ENCODE measurements at places on chromosomes 16 and 17.
A peak's percentile ranks its signal among the peaks of the same experiment; 100 is the strongest.

DNA sequence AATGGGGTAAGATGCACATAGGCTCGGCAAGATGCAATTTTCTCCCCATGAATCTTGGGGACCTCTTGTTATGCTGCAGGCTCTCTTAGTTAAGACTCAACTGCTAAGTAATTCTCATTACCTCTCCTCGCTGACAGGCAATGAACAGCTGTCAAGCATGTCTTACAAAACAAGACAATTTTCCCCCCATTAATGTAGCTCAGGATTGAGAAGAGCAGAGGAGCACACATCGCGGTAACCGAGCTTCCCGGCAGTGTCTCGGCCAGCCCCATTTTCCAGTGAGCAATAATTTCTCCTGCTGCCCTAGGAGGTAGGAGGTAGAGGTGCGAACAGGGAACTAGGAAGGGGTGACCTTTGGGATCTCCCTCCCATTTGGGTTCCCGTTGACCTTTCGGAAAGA is 272.1 kb downstream of the HAPSTR1 start:
- DNase-seq, result no peak
- no peak overlapping the region for H3K4me3 ChIP-seq

DNA sequence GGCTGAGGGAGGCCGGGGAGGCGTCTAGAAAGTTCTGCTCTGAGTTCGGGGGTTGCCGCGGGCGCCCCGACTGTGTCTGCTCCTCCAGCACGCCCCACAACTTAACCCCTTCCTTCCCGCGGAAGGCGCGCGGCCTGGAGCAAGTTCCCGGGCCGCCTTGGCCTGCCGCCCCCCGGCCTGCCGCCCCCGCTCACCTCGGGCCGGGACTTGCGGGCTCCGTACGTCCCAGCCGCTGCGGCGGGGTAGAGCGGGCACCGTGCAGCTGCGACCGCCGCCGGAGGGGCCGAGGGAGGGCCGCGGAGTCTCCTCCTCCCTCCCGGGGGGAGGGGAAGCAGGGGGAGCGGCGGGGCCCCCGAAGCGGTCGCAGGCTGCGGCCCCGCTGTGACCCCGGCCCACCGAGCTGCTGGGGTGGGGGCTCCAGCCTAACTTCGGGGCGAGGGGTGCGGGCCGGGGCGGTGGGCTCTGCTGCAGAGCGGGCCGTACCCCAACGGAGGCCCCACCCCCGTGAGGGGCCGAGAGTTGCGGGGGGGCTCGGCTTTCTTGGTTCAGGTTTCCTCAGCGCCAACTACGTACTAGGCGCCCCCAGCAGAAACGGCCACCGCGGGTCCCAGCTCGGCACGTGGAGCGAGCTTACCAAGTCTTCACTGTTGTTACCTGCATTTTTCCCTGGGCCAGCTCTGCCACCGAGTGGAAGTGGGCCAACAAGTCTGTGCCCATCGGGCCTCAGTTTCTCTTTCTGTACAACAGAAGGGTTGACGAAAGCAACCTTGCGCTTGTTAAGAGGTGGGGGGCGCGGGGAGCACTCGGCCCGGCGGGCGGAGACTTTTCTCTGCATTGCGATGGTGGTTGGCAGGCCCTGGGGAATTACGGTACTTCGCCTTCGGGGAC is at the start of gene CCDC102A:
Gene CCDC102A (minus strand): TSS at position 266 of the 888 bp plus-strand sequence. CDS start 7,394 bp downstream, outside the sequence.
- peak; percentile 49 for DNase-seq
- peaks cover 75% of the 10 kb centered on the region for H3K4me1 ChIP-seq
- H3K4me3 ChIP-seq, result peak within 1 kb of the TSS; percentile 71
- peak within 1 kb of the TSS; percentile 63 for H3K27ac ChIP-seq

DNA sequence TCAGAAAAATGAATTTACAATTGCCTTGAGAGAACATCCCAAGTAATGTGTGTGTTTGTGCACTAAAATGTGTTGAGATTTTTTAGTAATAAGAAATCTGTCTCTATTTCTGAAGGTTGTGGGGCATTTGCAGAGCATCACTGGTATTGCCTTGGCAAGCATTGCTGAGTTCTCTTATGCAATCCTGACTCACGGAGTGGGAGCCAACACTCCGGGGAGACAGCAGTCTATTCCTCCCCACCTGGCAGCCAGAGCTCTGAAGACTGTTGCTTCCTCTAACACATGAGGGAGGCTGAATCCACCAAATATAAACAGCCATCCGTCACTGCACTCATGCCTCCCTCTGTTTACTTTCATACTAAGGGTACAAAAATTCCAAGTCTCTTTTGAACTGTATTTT is 10.6 kb downstream of the CNTD1 start:
- H3K36me3 ChIP-seq, result peaks cover 24% of the 10 kb centered on the region
- H3K27ac ChIP-seq, result no peak overlapping the region
- DNase-seq, result no peak
- no peaks in the 10 kb centered on the region for H3K27me3 ChIP-seq

- H3K27ac ChIP-seq, result no peak overlapping the region
- no peak overlapping the region for H3K4me3 ChIP-seq
- peaks cover 36% of the 10 kb centered on the region for H3K4me1 ChIP-seq
- no peaks in the 10 kb centered on the region for H3K36me3 ChIP-seq
Observed at GRCh38 chr16:84723906-84724305, 24.1 kb downstream of the USP10 start.

Data from CD8-positive, alpha-beta memory T cell (primary cell).